GM23338 (cell line): ENCODE measurements at places on chromosomes 7 and 10. TPM values are rescaled to one million over a fixed set of nuclear protein-coding genes. Genes with fewer than 3 reads are reported as not detected.

The AKAP9 gene
- 29.4 and 33.5 TPM in 2 replicates for total RNA-seq

The DENND2A gene
- 5.6 and 10.0 TPM in 2 replicates for total RNA-seq

The ATRNL1 gene
- 24.0 and 29.7 TPM in 2 replicates for total RNA-seq

The AGBL3 gene
- 3.2 and 4.5 TPM in 2 replicates for total RNA-seq

The ITPRID1 gene
- 0.27 and 0.45 TPM in 2 replicates for total RNA-seq

The OPN4 gene
- not detected in 2 replicates for total RNA-seq

The HYAL4 gene
- total RNA-seq: not detected in 2 replicates

The PCGF5 gene
- total RNA-seq: 6.5 and 7.7 TPM in 2 replicates

The GHRHR gene
- total RNA-seq: not detected in 2 replicates

The MYO1G gene
- 0.08 and 0.10 TPM in 2 replicates for total RNA-seq

The RET gene
- total RNA-seq: 6.7 and 9.8 TPM in 2 replicates

The CACNB2 gene
- total RNA-seq: 3.8 and 5.9 TPM in 2 replicates

The LRRD1 gene
- 0.08 TPM in 1 of 2 replicates, not detected in the other for total RNA-seq

The GATA3 gene
- not detected in 2 replicates for total RNA-seq

The IQUB gene
- total RNA-seq: 1.1 and 1.6 TPM in 2 replicates

The FEZF1 gene
- 1.7 and 2.3 TPM in 2 replicates for total RNA-seq

The ALOX5 gene
- 5.4 and 5.7 TPM in 2 replicates for total RNA-seq

The CCDC201 gene
- not detected in 2 replicates for total RNA-seq

The UPK3B gene
- total RNA-seq: 3.0 and 5.2 TPM in 2 replicates

The SLC29A3 gene
- 8.3 and 10.3 TPM in 2 replicates for total RNA-seq

The MYO3A gene
- 7.2 and 10.7 TPM in 2 replicates for total RNA-seq

The MYOF gene
- 0.54 and 1.4 TPM in 2 replicates for total RNA-seq

The RARRES2 gene
- 164 and 169 TPM in 2 replicates for total RNA-seq

The COL13A1 gene
- total RNA-seq: 7.1 and 8.6 TPM in 2 replicates

The IDI2 gene
- total RNA-seq: not detected in 2 replicates

The CRYGN gene
- total RNA-seq: 0.59 and 1.1 TPM in 2 replicates

The C10orf105 gene
- total RNA-seq: 0.17 and 0.19 TPM in 2 replicates

The NPSR1 gene
- total RNA-seq: not detected in 2 replicates

The DPYSL4 gene
- 23.9 and 24.6 TPM in 2 replicates for total RNA-seq

The NUTM2B gene
- total RNA-seq: 0.35 TPM in 1 of 2 replicates, not detected in the other

The UCMA gene
- 8.6 and 12.7 TPM in 2 replicates for total RNA-seq

The ATOH7 gene
- total RNA-seq: 1.2 and 1.8 TPM in 2 replicates

The RASSF4 gene
- 10.3 and 12.4 TPM in 2 replicates for total RNA-seq

The PRLHR gene
- 0.24 TPM in 1 of 2 replicates, not detected in the other for total RNA-seq

The BTBD16 gene
- not detected in 2 replicates for total RNA-seq

The EVX1 gene
- not detected in 2 replicates for total RNA-seq

The EGFR gene
- 4.5 TPM in 2 replicates for total RNA-seq

The NUTM2E gene
- 0.12 TPM in 1 of 2 replicates, not detected in the other for total RNA-seq
